ENCODE measurements at places on chromosomes 6 and 20. TPM values are rescaled to one million over a fixed set of nuclear protein-coding genes. Genes with fewer than 3 reads are reported as not detected.

GRCh38 chr6:96237638-96238347 is 222.0 kb downstream of the FUT9 start:
- peaks cover 26% of the 10 kb centered on the region for H3K4me1 ChIP-seq
- no peak overlapping the region for H3K4me3 ChIP-seq
- H3K27me3 ChIP-seq, result no peaks in the 10 kb centered on the region
- H3K36me3 ChIP-seq, result no peaks in the 10 kb centered on the region
- peak; percentile 2 for DNase-seq
- no peak overlapping the region for H3K27ac ChIP-seq

GRCh38 chr6:161487694-161488093 is 213.8 kb upstream of the AGPAT4 start:
- H3K4me3 ChIP-seq, result no peak overlapping the region
- H3K27me3 ChIP-seq, result no peaks in the 10 kb centered on the region
- DNase-seq, result peak; percentile 22
- no peaks in the 10 kb centered on the region for H3K36me3 ChIP-seq
- H3K27ac ChIP-seq, result no peak overlapping the region
- peaks cover 9% of the 10 kb centered on the region for H3K4me1 ChIP-seq

- no peak overlapping the region for H3K27ac ChIP-seq
- H3K4me1 ChIP-seq, result no peaks in the 10 kb centered on the region
Observed at GRCh38 chr6:16095180-16095579, 33.7 kb upstream of the MYLIP start.

The TTBK1 gene
- not detected for total RNA-seq

DNA sequence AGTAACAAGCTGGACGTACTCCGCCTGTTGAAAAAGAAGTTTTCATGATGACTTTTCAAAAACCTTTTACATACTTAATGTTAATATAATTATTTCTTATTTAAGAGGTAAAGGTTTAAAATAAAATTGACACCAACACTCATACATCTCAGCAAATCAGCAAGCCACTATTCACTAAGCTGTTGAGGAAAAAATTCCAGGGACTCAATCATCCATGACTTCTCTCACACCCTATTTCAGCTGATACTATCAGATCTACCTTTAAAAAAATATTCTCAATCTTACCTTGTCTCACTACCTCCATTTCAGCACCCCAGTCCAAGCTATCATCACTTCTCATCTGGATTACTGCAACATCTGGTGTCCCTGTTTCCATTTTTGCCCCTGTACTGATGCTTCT is 109.3 kb downstream of the HACE1 start:
- H3K27ac ChIP-seq, result no peak overlapping the region
- no peaks in the 10 kb centered on the region for H3K36me3 ChIP-seq
- DNase-seq, result no peak

DNA sequence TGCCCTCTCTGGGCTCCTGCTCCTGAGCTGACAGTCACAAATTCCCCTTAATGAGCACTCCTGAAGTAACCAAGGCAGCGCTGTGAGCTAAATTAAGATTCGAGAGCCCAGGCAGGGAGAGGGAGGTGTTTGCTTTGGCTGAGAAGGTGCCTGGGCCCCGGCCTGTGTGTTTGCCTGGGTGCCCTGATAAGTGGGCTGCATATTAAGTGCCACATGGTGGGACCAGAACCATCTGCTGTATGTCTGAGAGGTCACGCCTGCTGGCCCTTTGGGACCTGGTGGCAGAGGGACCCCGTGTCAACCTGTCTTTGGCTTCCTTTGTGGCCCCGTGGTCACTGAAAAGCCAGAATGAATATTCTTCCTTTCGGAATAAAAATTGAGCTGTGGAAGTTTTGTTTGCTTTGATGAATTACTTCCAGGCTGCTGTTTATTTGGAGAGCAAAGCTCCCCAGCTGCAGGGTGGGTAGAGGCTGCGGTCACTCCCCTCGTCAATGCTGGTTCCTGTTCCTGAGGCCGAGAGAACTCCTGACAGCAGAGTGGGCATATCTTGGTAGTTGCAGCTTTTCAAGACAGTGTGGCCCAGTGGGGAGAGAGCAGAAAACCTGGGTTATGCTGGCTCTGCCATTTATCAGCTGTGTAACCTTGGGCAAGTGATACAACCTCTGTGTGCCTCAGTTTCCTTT is 17.5 kb upstream of the KCNK16 start:
- no peak overlapping the region for H3K4me3 ChIP-seq
- no peak for DNase-seq
- no peaks in the 10 kb centered on the region for H3K4me1 ChIP-seq
- H3K27me3 ChIP-seq, result no peaks in the 10 kb centered on the region

DNA sequence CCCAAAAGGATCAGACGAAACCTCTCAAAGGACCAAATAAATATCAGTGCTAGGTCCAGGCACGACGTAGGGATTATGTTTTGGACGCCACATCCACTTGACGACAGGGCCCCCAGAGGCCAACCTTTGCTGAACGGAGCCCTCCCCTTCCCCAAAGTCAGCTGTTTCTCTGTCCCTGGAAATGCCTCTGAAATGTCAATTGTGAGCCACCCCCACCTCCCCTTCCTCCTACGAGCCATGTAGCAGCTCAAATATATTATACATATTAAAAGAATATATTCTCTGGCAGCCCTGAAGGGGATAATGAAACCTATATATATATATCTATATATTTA is 39.6 kb upstream of the BLCAP start:
- no peak overlapping the region for H3K27ac ChIP-seq
- no peak for DNase-seq
- H3K27me3 ChIP-seq, result peaks cover 50% of the 10 kb centered on the region
- no peaks in the 10 kb centered on the region for H3K36me3 ChIP-seq
- H3K4me1 ChIP-seq, result no peaks in the 10 kb centered on the region
- H3K4me3 ChIP-seq, result no peak overlapping the region

- H3K4me3 ChIP-seq, result no peak overlapping the region
- H3K27me3 ChIP-seq, result no peaks in the 10 kb centered on the region
- H3K27ac ChIP-seq, result no peak overlapping the region
- H3K36me3 ChIP-seq, result peaks cover 6% of the 10 kb centered on the region
- peak; percentile 21 for DNase-seq
- H3K4me1 ChIP-seq, result no peaks in the 10 kb centered on the region
Observed at GRCh38 chr20:32777177-32777956, 15.2 kb downstream of the DNMT3B start.

GRCh38 chr6:33950472-33950881 is 146.7 kb upstream of the MLN start:
- no peaks in the 10 kb centered on the region for H3K36me3 ChIP-seq
- no peak for DNase-seq
- no peak overlapping the region for H3K4me3 ChIP-seq

DNA sequence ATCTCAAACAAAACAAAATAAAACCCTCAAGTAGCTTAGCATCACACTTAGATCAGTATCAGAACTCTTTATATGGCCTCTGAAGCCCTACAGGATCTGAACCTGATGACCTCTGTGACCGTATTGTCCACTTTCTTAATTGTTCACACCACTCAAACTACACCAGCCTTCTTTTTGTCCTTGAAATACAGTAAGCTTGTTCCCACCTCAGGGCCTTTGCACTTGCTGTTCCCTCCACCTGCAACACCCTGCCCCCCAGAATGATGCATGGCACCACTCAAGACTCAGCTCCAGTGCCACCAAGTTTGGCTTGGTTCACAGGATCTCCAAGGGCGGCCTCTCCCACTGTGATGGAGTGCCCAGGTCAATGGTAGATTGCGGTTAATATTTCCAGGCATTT is 25.7 kb downstream of the CPNE5 start:
- H3K36me3 ChIP-seq, result no peaks in the 10 kb centered on the region
- no peak for DNase-seq
- no peaks in the 10 kb centered on the region for H3K4me1 ChIP-seq
- no peak overlapping the region for H3K27ac ChIP-seq
- H3K27me3 ChIP-seq, result peaks cover 4% of the 10 kb centered on the region
- no peak overlapping the region for H3K4me3 ChIP-seq

DNA sequence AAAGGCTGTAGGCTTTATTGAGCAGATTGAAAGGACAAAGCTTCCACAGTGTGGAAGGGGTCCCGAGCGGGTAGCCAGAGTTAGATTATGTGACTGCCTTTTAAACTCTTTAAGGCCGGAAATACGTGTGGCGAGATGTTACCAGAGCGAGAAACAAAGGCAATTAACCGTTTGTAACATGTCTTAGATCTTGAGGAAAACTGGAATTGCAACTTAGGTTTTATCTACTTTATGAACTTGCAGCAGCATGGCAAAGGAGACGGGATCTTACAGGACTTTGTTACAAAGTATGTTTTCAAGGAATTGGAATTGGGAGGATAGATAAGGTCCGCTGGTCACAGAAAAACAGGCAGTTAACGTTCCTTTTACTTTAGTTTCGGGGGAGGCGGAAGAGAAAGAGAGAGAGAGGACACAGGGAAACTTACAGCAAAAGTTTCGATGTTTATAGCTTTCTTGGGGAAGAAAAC is 594.7 kb upstream of the ADGRB3 start:
- H3K27ac ChIP-seq, result no peak overlapping the region
- no peak for DNase-seq
- H3K27me3 ChIP-seq, result no peaks in the 10 kb centered on the region

GRCh38 chr6:21118216-21118780 is 475.3 kb upstream of the SOX4 start:
- no peaks in the 10 kb centered on the region for H3K27me3 ChIP-seq
- no peaks in the 10 kb centered on the region for H3K36me3 ChIP-seq
- no peaks in the 10 kb centered on the region for H3K4me1 ChIP-seq
- H3K4me3 ChIP-seq, result no peak overlapping the region

- H3K27me3 ChIP-seq, result no peaks in the 10 kb centered on the region
- H3K27ac ChIP-seq, result no peak overlapping the region
- DNase-seq, result no peak
- H3K4me3 ChIP-seq, result no peak overlapping the region
Observed at GRCh38 chr6:71902261-71902660, 15.9 kb downstream of the RIMS1 start.

GRCh38 chr6:64983089-64983488 is 723.9 kb downstream of the EYS start:
- H3K4me1 ChIP-seq, result no peaks in the 10 kb centered on the region
- H3K36me3 ChIP-seq, result no peaks in the 10 kb centered on the region
- H3K4me3 ChIP-seq, result no peak overlapping the region
- no peak overlapping the region for H3K27ac ChIP-seq
- DNase-seq, result no peak

DNA sequence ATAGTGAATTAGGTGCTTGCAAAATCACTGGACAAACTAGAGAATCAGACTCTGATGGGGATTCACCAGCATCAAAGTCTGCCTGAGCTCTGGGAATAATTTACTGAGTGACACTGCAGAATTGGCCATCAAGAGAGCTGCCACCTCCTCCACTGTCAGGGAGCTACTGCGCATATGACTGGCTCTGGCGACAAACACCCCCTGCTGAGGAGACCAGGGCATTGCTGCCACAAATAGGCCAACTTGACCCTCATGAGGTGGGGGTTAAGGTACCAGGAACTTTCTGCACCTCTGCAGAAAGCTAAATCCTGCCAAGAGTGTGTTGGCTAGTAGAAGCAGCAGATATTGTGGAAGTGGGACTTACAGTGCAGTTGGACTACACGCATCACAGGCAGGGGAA is 88.0 kb downstream of the CDS2 start:
- H3K36me3 ChIP-seq, result no peaks in the 10 kb centered on the region
- no peak overlapping the region for H3K27ac ChIP-seq
- no peaks in the 10 kb centered on the region for H3K27me3 ChIP-seq
- H3K4me3 ChIP-seq, result no peak overlapping the region
- H3K4me1 ChIP-seq, result no peaks in the 10 kb centered on the region
- DNase-seq, result no peak
